ENCODE measurements at places on chromosomes 16 and 17. TPM values are rescaled to one million over a fixed set of nuclear protein-coding genes. Genes with fewer than 3 reads are reported as not detected.

Gene HOXB7
- total RNA-seq, result 0.25 TPM

Gene CCL13
- not detected for total RNA-seq

Gene KRT15
- not detected for total RNA-seq

Gene ATP2C2
- total RNA-seq, result not detected

Gene DNAI2
- total RNA-seq, result 0.49 TPM

Gene KCNH4
- 0.53 TPM for total RNA-seq

Gene MEOX1
- 0.65 TPM for total RNA-seq

Gene GIT1
- total RNA-seq, result 74.1 TPM

Gene ASGR1
- 2.2 TPM for total RNA-seq

Gene MMP15
- 0.43 TPM for total RNA-seq

Gene TEX19
- not detected for total RNA-seq
